ENCODE measurements at places on chromosomes 6 and 20.

DNA sequence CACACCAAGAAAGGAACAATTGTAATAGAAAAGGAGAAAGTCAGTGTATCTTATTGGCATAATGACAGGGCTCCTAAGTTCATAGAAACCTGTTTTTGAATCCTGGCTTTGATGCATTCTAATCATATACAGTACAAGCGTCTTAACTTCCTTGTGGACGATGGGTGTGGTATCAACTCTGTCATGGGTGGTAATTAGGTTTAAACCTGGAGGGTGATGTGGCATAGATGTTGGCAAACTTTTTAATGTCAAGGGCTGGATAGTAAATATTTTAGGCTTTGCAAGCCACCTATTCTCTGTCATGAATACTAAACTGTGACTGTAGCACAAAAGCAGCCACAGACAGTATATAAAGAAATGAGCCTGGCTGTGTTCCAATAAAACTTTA lies 138.7 kb upstream of the EDN1 start:
- DNase-seq, result no peak

GRCh38 chr20:41086402-41087324 lies 50.7 kb upstream of the PLCG1 start:
- no peak for DNase-seq

- no peak for DNase-seq
These were observed 690 bp downstream of the NEU1 start for GRCh38 chr6:31861919-31862343.

GRCh38 chr6:52969359-52969758 lies 25.7 kb downstream of the GSTA4 start:
- no peak for DNase-seq

DNA sequence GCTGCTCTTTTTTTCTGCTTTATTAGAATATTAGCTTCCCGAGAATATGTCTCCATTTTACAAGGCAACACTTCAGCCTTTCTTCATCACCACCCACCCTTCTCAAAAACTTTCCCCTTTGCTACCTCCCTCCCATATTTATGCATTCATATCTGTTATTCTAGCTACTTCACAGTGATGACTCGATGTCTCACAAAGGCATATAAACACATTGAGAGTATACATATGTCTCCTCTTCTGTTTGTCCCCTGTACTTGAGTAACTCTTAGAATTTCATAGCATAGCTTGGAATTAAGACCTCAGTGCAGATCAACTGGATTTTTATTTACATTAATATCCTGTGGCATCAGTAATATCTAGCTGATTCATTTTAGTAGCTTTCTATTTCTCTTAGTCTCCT lies 6.5 kb downstream of the RNF144B start:
- DNase-seq, result no peak

DNA sequence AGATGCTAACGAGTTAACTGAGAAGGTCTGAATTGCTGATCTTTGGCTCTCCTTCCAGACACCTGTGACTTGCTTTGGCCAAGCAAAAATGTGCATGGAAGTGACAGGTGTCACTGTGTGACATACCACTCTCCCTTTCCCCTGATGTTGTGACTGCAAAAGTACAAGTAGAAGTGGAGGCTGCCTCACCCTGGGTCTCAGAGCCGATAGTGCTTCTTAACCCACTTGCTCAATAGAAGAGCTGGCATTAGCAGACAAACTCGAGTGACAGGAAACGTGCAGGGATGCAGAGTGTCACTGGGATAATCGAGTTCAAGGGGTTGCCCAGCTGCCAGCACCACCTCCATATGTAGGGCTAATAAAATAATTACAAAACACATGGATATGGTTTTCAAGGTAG lies 16.4 kb upstream of the SPO11 start:
- no peak for DNase-seq

GRCh38 chr20:9517297-9518162 lies 3.1 kb downstream of the LAMP5 start:
- DNase-seq, result no peak

- no peak for DNase-seq
These were observed 1152.3 kb upstream of the GJE1 start for GRCh38 chr6:140980265-140980887.

- DNase-seq, result no peak
These were observed 7.8 kb downstream of the STX11 start for GRCh38 chr6:144158133-144158532.

DNA sequence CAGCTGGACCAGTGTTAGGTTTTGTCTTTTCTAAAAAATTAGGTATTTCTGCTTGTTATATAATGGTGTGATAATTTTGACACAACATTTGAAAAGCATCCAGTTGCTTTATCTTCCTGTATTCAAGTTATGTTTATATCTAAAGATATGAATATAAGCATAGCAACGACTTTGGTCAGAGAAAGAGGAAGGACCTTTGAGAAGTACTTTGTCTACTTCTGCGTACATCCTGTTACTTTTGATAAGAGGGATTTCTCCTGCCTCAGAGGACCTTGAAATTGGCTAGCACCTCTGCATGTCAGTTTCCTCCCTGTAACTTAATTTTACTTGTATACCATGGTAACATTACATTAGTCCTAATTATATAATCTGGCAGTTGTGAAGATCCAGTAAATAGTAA lies 24.8 kb downstream of the PHF20 start:
- no peak for DNase-seq

Data from right kidney (tissue), 9 donors.